ENCODE measurements at places on chromosomes 1 and 21.

DNA sequence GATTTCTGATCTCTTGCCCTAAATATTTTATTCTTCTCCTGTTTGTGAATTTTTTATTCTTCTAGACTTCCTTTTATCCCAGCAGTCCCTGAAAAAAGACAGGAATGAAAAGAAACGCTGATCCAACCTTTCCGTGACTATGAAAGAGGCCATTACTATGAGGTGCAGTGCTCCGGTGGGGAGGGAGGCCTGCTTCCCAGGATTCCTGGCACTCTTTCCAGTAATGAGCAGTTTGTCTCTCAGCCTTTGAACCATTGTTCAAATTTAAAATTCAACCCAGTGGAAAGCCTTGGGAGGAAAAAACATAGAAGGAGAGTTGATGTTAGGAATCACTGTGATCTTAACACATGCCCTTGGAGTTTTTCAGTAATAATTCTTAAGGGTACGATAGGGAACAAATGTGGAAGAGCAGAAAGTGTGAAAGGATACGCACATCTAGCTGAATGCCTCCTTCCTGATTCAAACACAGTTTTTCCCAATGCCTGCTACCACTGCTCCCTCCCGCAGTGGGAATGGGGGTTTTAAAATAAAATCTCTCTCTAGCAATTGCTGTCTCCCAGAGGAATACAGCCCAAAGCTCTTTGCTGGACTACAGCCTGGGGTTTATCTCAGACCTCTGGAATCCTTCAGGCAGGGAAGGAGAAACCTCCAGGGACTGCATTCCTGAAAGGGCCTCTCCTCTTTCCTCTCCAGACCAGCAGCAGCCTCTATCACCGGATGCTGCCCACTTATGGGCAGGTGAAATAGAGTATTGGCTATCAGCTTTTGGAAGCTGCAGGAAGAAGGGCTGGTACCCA lies 6.1 kb downstream of the IER5 start:
- DNase-seq, result no peak

DNA sequence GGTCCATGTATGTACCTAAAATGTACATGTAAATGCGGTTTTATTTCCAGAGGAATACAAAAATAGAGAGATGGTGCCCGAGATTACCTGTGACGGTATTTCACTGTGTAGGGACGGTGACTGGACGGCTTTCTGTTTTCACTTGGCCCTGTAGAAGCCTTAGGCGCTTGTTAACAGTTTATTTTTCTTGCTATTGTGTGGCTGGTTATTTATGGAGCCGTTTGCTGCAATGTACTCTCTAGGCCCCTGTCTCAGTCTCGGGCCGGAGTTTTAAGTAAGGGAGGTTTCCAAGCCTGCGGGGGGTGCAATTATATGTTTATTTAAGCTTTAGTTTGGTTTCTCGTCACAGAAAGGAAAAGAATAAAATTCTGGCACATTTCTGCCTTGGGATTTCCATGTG lies 413 bp downstream of the EFCAB7 start:
- no peak for DNase-seq

- DNase-seq, result no peak
Observed at GRCh38 chr1:174534789-174535188, 87.0 kb downstream of the GPR52 start.

- no peak for DNase-seq
Observed at GRCh38 chr1:76939050-76939816, 72.0 kb downstream of the ST6GALNAC5 start.

GRCh38 chr1:172616195-172616594 lies 42.7 kb upstream of the FASLG start:
- DNase-seq, result no peak

GRCh38 chr1:98296681-98297080 lies 364.8 kb upstream of the SNX7 start:
- no peak for DNase-seq

- no peak for DNase-seq
Observed at GRCh38 chr1:197924516-197925123, 7.4 kb downstream of the LHX9 start.

- no peak for DNase-seq
Observed at GRCh38 chr1:178028841-178029481, 59.1 kb upstream of the SEC16B start.

- DNase-seq, result no peak
Observed at GRCh38 chr21:26087223-26087918, 83.2 kb downstream of the APP start.

DNA sequence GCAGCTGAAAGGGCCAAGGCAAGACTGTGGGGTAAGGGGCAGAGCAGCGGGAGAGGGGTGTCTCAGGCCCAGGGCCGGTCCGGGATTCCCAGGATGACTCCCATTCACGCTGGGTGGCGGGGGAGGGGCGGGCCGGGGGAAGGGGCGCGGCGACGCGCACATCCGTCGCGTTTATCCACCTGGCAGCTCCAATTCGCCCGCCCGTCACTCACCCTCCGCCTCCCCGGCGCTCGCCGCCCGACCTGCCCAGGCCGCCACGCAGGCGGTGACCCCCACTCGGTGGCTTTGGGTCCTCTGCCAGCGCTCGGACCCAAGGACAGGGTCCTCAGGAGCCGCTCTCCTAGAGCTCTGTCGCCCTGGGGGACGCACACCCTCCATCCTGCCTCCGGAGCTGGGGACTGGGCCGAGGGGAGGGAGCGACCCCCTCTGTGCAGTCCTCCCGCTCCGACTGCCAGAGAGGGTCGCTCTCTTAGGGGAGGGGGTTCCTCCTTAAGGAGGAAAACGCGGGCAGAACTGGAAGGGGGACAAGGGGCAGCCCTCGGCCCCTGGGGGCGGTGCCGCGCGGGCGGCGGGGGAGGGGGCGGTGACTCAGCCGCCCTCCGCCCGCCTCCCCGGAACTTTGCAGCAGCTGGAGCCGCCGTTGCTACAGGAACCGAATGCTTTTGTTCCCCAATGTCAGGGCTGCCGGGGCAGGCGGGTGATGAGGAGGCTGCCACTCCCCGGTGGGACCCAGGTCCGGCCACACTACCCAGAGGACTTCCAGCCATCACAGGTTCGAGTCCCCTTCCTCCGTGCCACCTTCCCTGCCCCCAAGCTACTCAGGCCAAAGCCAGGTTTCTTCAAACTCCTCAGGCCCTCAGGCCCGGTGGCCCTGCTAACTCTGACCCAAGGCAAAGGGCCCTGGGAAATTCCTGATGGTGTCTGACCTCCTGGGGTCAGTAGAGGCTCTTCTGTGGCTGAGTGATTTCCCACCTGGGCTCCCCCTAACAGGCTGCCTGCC lies 3.4 kb downstream of the ADGRB2 start:
- DNase-seq, result peak; percentile 49

GRCh38 chr1:85109475-85109874 lies 61.2 kb upstream of the MCOLN3 start:
- peak; percentile 39 for DNase-seq

DNA sequence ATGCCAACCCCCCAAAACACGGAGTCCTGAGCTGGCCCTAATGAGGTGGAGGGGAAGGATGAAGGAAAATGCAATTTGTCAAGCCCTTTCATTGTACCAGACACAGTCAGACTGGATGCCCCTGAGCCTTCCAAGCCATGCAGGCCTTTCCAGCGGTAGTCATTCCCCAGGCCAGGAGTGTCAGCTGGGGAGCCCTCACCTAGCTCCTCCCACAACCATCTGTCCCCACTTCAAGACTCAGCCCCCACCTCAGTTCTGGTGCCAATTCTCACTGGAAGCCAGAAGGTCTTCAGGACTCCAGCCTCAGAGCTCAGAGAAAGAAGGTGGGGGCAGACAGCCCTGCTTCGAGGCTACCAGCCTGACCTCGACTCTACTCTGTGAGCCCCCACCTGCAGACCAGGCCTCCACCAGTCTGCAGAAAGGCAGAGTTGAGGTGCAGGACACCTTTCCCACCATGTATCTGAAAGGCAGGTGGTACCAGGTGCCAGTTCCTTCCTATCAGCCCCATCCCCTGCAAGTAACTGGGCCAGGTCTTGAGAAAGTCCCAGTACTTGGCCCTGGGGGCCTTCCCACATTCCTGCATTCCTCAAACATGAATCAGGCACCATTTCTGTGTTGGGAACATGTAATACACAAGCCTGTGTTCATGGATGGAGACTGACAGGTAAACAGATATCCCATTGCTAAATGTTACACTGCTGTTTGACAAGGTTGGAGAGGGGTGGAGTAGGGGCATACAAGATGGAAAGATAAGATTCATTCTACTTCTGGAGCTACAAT lies 180.6 kb upstream of the EDN2 start:
- no peak for DNase-seq

GRCh38 chr1:234970401-234970730 lies 158.3 kb downstream of the TOMM20 start:
- DNase-seq, result no peak

DNA sequence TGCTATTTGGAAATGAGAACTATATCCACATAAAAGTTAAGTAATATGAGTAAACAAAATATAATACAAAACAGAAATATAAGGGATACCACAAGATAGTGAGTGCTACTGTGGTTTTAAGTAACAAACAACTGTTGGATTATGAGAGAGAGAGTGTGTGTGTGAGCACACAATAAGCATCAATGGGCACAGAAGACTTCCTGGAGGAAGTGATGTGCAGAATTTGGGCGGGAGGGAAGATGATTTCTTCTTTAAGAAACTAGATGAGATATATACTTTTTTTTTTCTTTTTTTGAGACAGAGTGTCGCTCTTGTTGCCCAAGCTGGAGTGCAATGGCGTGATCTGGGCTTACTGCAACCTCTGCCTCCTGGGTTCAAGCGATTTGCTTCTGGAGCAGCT lies 7.9 kb upstream of the IER5 start:
- DNase-seq, result no peak

GRCh38 chr1:160626509-160627342 lies 20.1 kb downstream of the SLAMF1 start:
- DNase-seq, result no peak

DNA sequence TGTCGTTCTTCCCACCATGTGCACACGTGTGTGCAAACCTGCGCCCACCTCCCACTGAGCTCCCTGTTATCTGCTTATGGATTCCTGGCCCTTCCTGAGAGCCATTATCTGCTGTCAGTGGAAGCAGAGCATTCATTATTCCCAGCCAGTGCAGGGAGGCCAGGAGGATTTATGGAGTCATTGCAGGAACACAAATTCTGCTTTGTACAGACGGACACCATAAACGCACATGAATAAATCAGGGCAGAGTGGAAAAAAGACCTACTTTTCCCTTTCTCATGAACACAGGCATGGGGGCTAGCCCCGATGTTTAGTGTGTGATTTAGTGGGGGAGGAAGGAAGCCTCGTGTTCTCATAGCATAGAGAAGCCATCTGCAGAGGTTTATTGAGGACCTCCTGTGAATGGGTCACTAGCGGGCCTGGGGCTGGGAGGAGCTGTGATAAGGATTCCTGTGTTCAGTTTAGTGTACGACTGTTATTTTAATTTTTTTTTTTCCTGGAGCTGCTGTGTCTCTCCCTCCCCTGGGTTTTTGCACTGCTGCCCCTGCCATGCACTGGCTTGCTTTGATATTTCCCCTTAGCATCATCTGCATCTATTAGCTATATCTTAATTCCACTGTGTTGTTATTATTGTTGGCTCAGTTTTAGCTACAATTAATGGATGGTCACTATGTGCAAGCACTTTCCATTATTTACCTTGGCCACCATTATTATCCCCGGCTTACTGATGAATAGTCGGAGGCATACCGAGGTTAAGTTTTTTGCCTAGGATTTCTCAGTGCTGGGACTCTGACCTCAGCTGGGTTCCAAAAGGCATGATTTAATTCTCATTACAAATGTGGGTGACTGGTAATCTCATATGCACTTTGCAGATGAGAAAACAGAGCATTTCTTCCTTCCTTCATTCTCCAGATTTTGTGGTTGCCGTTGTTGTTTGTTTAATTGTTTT lies 33.0 kb downstream of the HUNK start:
- no peak for DNase-seq

DNA sequence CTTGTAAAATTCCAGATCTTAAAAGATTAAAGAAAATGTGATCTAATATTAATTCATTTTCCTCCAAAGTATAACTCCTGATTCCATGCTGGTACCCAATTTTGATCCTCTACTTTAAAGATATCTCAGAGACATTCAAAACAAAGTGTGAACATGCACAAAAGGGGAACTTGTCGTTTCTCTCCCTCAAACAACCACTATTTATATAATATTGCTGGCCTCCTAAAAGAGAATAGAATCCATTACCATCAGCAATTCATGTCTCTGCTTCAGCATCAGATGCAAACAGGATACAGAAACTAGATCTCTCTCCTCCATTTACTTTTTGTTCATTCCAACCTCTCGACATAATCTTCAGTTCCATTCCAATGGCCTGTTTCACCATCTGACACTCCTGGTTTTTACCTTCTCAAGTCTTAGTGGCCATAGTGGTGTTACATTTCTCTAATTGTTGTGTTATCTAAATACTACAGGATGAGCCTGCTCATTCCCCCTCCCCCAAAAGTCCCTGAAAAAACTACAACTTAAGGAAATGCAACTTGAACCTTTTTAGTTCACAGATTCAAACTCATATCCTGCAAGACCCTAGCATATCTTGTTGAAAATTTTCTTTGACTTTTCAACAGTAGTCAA lies 4.1 kb downstream of the NRIP1 start:
- DNase-seq, result no peak

GRCh38 chr1:234929369-234929768 lies 199.3 kb downstream of the TOMM20 start:
- DNase-seq, result no peak

DNA sequence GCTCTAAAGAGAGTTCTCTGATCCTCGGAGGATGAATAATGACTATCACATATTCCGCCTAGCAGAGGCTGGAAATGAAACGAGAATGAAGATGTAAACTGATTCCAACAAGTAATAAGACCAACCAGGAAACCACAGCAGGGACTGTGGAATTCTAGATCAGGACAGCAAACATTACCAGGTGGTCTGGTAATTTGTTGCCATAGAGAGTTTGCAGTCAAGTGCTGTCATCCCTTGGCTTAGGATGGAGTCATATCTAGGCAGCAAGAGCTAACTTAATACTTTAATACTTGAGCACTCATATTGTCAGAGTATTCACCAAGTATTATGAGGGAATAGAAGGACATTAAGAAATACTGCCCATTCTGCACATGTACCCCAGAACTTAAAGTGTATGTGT lies 45.1 kb upstream of the MUTYH start:
- no peak for DNase-seq

DNA sequence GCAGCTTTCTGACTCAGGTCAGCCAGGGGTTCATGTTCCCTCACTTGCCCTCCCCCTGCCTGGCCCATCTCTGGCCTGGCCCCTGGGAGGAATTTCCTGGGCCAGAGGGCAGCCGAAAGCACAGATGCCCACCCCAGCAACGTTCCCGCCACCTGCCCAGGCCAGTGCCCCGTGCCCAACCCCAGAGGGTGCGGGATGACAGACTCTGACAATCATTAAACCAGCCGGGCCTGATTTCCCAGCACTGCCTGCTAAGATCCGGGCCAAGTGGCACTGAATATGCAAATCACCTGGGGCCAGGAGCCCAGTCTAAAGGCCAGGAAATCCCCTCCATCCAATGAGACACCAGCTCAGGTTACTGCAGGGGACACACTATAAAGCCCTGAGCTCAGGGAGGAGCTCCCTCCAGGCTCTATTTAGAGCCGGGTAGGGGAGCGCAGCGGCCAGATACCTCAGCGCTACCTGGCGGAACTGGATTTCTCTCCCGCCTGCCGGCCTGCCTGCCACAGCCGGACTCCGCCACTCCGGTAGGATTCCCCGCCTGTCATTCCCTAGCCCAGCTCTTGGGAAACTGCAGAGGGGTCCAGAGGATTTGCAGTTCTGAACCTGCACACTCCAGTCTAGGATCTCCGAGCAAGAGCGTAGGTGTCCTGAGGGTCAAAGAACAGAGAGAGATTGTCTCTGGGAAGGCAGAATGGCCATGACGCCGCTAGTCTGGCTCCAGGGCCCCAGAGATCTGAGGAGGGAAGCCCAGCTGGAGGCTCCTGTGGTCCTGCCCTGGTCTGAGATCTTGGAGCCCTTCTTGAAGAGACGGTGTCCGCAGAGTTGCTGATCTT lies at the start of gene ELF3:
TSS of gene ELF3 (plus strand) at position 408 of the 836 bp plus-strand sequence. CDS start 550 bp downstream, outside the sequence.
- DNase-seq, result no peak
